Right renal pelvis (tissue), 4 donors: ENCODE measurements at places on chromosomes 5 and 9.
A peak's percentile ranks its signal among the peaks of the same experiment; 100 is the strongest.

GRCh38 chr9:125707472-125707804, 430 bp upstream of the MAPKAP1 start:
- no peak for DNase-seq

- DNase-seq = no peak
These were observed 22.0 kb downstream of the MAP3K1 start for GRCh38 chr5:56837381-56837780.

- DNase-seq = no peak
These were observed 969.2 kb upstream of the COX7C start for GRCh38 chr5:85648495-85648894.

GRCh38 chr9:80059979-80060378, 488.2 kb downstream of the TLE4 start:
- no peak for DNase-seq

GRCh38 chr5:100616291-100616690, 81.1 kb downstream of the FAM174A start:
- no peak for DNase-seq

DNA sequence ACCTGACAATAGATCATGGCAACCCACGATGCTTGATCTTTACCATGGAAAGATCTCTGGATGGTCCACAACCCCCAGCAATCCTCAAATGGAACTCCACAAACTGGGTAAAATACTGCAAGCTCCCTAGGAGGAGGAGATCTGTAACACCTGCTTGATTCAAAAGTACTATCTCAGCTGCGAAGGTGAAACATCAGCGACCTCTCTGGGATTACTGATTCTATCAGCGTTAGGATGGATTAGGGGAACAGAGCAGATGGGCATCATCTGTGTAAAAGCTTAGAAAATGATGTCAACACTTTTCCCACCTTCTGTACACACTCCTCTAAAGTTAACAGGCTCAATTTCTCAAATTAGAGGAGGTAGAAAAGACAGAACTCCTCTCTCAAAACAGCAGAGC, 31.5 kb upstream of the TRPC7 start:
- no peak for DNase-seq

DNA sequence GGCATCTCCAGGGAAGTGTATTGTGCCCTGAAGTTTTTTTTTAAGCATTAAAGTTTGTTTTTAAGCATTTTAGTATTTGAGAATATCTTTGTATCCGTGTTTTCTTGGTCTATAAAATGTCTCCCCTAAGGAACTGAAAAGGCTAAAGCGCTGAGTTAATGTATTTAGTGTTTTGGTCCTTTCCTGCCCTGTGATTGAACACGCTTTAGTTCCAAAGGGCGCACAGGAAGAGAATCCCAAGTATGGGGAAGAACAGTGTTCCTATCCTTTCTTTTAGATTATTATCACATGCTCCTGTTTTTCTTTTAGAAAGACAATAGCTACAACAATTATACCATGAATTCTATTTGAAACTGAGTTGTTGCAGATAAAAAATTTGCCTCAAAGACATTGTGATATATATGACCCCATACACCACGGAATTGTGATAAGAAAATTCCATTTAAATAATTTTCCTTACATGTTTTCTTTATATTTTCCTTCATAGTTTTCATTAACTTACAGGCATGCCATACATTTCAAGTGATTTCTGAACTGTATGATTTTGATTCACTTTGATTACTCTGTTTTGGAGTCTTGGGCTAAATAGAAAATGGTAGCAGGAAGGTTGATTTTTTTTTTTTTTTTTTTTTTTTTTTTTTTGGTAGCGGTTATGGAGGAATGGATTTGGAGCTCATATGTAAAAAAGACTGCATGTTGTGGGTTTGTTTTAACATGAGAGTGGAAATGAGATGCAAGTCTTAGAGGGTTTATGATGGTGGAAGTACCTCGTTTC, 3.1 kb downstream of the HSPA4 start:
- DNase-seq = no peak

- DNase-seq = no peak
These were observed 27.8 kb downstream of the BNIP1 start for GRCh38 chr5:173172166-173172565.

DNA sequence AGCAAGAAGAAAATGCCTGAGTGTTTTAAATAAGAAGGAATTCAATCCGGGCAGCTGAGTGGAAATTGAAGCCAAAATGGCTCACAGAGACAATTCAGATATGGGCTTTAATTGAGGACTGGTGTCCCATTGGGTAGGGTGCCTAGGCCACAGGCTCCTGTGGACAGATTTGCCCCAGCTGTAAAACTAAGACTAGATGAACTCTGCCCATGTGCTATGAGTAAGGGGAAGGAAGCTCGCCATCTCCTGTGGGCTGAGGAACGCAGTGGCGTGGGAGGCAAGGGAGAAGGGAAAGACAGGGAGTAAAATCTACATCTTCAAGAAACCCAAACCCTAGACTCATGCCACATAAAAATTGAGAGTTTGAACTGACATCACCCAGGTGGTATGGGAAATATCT, 66.1 kb downstream of the KLHL3 start:
- DNase-seq = no peak

GRCh38 chr5:149063017-149063687, at the start of gene SH3TC2:
Gene SH3TC2, minus strand, starts transcription at chr5:149063062. Its CDS starts 40 bp downstream, at chr5:149063022.
- DNase-seq = no peak

GRCh38 chr5:17891881-17892280, 257.6 kb downstream of the TAF11L14 start:
- no peak for DNase-seq

DNA sequence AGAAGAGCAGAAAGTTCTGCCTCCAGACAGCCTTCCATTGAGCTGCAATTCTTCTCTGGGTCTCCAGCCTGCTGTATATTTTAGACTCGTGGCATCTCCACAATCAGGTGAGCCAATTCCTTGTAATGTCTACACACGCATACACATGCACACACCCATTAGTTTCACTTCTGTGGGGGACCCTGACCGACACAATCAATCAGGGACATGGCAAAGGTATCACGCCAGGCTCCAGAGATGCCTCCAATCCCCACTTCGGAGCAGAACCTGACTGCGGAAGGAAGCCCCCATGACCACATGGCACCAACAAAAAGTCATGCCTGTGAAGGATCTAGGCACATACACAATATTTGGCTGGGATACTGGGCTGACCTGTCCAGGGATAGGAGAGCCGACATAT, 21.4 kb downstream of the SEMA4D start:
- no peak for DNase-seq

- DNase-seq = peak; percentile 58
These were observed 11.9 kb downstream of the CAPSL start for GRCh38 chr5:35926389-35927051.

DNA sequence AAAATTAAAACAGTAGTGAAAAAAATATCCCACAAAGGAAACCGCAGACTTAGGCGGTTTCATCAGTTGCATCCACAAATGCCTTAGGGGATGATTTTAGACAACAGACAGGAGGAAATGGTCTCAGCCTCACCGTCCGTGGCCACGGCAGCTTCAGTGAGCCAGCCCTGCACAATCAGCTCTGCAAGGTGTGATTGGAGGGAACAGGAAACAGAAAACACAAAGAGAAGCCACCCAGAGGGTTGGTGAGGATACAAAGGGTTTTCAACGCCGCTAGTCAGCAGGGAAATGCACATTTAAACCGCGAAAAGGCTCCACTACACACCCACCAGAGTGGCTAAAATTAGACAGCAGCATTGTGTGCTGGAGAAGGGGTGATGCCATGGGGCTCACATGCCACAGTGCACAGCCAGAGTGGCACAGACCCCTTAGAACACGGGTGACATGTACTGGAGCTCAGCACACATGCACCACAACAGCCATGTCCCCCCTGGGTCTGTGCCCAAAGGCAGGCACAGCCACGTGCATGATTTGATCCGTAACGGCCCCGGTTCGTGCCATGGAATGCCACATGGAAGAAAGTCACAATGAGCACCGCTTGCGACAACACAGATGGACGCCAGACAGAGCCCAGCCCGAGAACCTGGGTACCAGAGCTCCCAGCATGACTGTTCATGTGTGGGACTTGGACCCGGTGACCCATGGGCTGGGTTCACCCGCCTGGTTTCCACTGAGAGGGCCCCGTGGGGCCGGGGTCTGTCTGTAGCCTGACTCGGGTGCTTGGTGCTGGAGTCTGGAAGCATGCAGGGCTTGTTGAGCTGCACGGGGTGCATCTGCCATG, 18.3 kb upstream of the TERT start:
- no peak for DNase-seq

DNA sequence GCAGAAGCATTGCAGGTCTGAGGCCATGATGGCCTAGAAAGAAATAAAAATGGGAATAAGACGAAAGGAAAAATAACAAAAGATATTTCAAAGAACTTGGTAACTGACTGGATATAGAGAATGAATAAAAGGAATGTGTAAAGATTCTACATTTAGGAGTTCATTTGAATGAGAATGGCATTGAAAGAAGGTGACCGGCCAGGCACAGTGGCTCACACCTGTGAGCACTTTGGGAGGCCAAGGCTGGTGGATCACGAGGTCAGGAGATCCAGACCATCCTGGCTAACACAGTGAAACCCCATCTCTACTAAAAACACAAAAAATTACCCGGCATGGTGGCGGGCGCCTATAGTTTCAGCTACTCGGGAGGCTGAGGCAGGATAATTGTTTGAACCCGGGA, 8.6 kb downstream of the ZBTB26 start:
- no peak for DNase-seq

DNA sequence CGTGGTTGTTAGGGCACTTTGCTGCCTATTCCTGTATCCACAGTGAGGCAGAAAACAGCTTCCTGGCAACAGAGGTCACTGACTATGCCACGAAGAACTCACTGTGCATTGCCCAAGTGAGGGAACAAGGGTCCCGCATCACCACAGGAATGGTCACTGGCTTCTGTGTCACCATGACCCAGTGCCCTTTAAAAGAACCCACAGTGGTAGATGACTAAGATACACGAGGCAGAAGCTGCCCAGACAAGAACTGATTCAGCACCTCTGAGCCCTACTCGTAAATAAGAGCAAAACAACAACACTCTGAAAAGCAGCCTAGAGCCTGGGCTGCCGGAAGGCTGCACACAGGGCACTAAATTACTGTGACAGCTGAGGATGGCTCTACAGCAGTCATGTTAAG, 236.6 kb upstream of the RASEF start:
- no peak for DNase-seq

GRCh38 chr5:180535573-180535972, 41.4 kb downstream of the CNOT6 start:
- DNase-seq = no peak

DNA sequence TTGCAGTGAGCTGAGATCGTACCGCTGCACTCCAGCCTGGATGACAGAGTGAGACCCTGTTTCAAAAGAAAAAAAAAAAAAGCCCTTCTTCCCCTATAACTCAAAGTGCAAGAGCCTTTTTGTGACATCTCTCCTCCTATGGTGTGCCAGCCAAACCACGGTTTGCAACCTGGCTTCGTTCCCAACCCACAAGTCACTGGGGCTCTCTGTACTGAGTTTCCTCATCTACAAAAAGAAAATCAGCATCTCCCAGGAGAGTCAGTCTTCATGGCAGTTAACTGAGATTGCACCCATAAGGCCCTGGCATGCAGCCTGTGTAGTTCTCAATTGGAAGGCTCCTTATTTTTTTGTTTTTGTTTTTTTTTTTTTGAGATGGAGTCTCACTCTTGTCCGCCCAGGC, 14.8 kb downstream of the ODF2 start:
- no peak for DNase-seq

DNA sequence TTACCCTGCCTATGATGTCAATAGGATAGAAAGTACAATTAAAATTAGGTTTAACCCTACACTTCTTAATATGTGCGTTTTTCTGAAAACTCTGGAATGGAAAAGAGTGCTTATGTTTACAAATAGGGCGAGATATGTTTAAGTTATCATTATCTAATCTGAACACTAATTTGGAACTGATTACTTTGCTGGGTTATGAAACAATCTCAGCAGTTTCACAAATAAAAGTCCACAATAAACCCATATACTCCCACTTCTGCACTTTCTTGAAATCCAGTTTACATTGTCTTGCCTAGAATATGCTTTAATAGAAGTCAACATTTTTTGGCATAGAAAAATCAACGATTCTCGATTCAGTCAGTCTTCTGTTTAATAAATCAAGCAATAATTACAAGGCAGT, 236.3 kb downstream of the NFIB start:
- no peak for DNase-seq

GRCh38 chr5:179143446-179143845, 83.3 kb downstream of the ZNF354C start:
- DNase-seq = no peak

DNA sequence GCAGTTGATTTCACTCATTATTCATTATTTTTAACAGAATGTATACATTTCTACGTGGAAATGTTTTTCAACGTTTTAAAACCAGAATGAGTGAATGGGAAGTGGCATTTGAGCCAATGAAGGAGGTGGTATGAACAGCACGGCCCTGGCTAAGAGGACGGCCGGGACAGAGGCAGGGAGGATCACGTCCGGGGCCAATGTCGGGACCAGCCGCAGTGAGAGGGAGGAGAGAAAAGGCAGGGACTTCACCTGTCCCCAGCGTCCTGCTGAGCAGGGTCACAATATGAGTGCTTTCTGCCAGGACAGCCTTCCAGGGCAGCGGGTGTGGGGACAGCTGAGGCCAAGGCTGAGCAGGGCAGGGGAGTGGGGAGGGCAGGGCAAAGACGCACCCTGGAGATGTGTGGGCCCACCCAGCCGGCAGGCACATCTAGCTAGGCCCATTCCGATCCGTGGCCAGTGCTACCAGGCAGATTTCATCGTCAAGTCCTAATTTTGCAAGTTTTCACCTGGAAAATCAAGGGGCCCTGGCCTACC, 148.0 kb upstream of the PHYKPL start:
- DNase-seq = no peak

DNA sequence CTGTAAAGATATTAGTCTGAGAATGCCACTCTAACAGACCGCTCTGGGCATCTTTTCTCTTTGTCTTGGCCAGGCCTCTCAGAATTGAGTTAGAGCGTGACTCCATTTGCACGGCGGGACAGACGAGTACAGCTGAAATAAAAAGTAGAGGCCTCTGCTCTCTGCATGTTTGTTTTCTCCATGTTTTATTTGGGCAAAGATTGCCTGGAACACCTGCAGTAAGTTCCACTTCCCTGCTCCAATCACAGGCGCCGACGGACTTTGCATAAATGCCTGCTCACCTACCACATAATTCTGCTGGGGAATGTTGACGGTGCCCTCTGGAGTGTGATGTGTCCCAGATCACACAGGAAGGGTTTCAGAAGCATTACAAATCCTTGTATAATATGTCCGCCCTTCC, 10.6 kb downstream of the SPOCK1 start:
- DNase-seq = no peak

- no peak for DNase-seq
These were observed 163.7 kb downstream of the ELAVL2 start for GRCh38 chr9:23662320-23662719.

DNA sequence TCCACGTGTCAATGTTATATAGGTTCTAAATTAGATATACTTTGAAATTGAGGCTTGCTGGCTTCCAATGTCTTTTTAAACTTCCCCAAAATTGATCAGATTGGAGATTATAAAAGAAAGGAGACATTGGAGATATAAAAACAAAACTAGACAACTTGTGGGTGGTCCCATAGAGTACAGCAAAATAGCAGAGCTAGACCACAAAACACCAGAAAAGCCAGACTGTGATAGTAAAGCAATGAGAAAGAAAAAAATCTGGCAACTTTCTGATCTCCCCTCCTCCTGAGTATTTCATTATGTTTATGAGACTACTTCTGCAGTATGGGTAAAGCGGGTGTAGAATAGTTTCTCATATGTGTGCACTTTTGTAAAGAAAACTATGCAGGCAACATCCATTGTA, 713.8 kb upstream of the MEF2C start:
- DNase-seq = no peak
